ENCODE measurements at places on chromosomes 5 and 9.

DNA sequence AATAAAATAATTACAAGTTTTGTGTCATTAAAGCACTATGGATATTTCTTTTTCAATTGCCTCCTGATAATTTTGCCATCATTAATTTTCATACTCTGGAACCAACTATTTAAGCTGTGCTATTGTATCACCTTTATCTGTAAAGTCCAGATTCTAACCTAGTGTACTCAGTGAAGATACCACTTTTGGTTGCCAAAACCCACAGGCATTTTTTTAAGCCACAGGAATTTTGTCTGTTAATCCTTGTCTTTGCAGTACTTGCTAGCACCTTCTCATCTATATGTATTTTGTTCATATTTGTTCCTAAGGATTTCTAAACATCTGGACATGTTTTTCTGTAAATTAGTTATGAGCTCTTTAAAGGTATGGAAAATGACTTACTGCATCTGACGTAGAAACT is 481.4 kb upstream of the DAB2 start:
- DNase-seq: no peak

DNA sequence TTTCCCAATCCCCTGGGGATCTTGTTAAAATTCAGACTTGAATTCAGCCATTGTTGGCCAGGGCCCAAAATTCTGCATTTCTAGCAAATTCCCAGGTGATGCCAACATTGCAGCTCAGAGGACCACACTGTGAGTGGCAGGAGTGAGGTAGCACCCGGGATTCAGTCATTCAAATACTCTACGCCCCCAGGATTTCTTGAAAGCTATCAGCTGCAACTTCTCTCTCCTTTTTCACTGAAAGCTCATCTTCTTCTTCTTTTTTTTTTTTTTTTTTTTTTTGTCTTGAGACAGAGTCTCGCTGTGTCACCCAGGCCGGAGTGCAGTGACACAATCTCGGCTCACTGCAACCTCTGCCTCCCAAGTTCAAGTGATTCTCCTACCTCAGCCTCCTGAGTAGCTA is 19.3 kb upstream of the ANKH start:
- DNase-seq: no peak

DNA sequence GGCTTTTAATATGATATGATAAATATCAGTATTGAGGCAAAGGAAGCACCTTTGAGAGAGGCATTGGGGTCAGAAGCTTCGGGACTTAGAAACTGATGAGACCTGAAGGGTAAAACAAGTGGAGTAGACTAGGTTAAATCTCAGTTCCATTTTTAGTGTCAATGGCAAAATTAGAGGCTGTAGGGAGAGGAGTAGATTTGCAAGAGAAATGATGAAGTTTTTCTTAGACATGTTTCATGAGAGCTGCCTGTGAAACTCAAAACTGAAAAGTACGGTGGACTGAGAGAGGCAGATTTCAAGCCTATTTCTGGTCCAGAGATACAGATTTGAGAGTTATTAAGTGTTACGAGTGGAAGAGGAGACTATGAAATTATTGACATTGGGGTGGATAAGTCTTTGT is 278.5 kb downstream of the TAF11L14 start:
- DNase-seq: no peak

DNA sequence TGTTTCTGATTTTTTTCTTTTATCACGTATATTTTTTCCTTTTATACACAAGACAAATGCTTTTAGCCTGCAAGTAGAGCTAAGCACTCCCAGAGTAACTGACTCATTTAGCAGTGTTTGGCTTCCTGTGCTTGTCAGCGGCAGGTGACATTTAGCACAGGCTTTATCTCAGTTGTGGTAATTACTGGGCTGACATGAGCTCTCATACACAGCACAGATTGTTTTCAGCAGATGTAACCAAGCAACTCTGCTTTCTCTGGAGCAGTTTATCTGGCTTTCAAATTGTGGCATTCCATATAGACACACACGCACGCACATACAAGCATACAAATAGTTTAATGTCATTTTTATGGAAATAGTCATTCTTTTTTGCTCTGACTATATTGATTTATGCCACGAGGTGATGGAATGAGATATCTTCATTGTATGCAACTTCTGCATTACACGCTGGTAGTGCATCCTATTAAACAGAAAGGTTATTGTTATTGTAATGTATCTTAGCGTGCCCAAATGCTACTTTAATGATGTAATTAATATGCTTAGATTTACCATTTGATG is 379.0 kb upstream of the GRAMD2B start:
- no peak for DNase-seq

DNA sequence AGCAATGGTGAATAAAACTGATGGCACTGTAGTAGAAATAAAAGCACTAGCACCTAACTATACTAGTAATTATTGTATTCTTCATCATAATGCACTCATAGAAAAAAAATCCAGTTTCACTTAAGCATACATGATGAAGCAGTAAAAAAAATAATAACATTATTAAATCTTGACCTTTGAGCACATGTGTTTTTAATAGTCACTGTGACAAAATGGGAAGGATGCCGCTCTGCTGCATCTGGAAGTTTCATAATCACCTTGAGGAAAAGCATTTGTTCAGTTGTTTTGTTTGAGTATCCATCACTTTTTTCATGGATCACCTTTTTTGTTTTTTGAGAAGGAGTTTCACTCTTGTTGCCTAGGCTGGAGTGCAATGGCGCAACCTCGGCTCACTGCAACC is 13.2 kb downstream of the OR2K2 start:
- DNase-seq: no peak

- DNase-seq: no peak
Measured at GRCh38 chr5:140150201-140150600, 24.5 kb downstream of the IGIP start.
